ENCODE measurements at places on chromosomes 11 and 22.

DNA sequence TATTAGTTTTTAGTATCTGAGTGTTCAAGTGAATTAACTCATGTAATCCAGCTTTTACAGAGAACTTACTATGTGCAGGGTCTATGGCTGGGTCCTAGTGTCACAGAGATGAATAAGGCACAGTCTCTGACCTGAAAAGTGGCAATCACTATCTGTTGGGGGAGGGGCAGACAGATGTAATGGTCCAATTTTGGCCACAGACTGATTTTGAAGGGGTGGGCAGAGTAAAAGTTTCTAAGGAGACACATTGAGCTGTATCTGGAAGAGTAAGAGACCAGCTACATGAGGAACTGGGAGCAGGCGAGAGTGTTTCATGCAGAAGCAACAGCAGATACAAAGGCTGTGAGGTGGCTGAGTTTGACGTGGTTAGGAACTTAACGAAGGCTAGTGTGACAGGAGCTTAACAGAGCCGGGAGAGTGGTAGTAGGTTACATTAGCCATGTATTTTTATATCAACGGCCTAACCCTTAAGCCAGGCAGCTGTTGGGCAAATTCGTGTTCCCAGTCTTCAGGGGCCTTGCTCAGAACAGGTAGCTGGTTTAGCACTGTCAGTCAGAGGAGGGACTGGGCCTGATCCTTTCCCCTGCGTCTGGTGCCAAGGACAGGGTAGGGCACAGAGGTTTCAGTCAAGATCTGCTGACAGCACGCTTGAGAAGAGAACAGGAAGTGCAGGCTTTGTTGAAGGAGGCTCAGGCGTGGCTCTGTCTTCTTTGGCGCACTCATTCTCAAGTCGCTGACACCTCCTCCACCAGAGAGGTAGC is 1.4 kb upstream of the STIM1 start:
- DNase-seq = no peak

DNA sequence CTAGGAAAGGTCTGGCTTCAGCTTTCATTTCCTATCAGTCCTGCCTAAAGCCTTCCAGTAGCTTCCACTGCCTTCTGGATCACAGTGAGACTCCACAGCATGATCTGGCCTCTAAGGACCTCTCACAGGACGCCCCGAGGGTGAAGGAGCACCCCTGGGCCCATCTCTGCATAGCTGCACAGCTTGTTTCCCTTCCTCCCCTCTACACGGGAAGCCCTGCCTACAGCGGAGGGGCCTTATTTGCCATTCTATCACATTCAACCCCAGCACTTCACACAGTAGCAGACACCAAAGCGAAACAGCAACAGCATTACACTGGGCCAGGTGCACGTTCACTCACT is 162.3 kb upstream of the GRK3 start:
- no peak for DNase-seq

- no peak for DNase-seq
Measured at GRCh38 chr11:104798789-104799188, 99.5 kb downstream of the CASP12 start.

DNA sequence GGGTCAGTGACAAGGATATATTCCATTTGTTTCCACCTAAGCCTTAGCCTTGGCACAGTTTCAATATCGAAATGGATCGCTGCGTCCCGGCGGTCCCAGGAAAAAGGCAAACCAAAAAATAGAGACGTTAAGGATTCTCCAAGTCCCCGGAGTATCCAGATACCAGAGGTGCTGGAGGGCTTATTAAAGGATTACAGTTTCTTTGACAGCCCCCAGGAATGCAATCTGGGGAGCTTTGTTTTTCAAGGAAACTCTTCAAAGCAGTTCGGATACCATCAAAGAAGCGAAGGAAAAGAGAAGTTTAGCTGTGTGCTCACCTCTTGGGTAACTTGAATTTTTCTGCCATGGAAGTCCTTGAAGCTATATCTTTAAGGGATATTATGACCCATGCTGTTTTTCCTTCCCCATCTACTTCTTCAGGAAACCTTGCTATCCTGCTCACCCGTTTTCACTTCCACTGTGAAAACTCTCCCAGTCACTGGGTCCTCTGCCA is 600 bp upstream of the GPR83 start:
- DNase-seq = no peak

DNA sequence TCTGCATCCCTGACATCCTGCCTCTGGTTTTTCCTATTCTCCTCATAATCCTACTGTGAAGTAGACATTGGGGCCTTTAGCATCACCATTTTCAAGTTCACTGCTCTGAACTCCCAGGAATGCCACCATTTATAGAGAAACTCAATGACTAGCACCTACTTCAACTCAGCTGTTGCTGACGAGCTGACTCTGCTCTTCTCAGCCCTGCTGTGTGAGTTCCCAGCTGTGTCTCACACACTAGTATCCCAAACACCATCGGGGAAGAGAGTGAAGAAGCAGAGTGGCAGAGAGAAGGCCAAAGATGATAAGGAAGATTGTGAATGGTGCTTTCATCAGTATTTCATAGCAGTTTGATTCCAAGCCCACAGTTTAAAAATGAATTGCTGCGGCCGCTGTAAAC is 71.9 kb downstream of the PLEKHA7 start:
- no peak for DNase-seq

DNA sequence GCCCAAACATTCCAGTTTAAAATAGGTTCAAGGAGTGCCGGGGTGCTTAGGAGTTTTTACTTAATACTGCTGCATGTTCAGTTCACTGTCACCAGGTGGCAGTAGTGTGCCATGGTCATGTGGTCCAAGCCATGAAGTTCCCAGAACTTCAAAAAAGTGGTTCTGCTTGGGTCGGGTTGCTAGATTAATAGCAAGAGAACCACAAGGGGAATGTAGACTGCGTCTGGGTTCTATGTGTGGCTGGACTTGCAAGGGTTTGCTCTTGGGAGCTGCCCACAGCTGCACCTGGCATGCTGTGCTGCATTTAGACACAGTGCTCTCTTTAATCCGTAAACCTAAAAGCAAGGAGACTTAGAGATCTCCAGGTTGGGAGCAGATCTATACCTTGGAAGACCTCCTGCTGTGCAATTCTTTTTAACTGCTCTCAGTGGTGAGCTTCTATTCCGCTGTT is 6.5 kb upstream of the SPON1 start:
- peak; percentile 16 for DNase-seq

DNA sequence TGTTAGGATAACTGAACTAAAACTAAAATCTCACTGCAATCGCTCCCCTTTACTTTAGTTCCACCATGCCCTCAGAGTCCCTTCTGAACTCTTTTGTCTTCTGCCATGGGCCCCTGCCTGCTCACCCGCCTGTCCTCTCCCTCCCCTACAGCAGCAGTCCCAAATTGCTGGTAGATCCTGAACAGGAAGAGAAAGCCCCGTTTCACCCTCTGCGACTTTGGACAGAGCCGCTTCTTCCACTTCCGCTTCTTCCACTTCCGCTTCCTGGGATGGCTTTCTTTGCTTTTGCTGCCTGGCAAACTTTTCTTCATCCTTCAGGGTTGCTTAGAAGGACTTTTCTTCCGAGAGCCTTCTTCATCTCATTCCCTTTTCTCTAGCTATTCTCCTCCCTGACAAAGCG is 35.7 kb upstream of the TLCD5 start:
- no peak for DNase-seq

GRCh38 chr11:124608147-124608546 is 3.1 kb upstream of the PANX3 start:
- no peak for DNase-seq

DNA sequence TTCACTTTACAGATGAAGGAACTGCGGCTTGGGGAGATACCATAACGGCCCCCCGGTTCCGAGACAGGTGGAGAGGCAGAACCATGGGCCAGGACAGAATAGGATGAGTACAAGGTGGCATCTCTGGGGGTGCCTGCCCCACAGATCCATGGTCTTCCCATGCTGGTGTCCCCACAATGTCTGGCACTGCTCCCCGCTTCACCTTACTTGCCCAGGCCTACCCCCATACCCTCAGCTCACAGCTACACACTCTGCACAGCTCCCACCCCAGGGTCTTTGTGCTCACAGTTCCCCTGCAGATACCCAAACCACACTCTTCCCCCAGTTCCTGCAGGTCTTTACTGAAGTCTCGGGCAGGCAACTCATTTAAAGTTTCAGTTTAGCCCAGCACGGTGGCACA is 11.4 kb upstream of the DGCR8 start:
- no peak for DNase-seq

DNA sequence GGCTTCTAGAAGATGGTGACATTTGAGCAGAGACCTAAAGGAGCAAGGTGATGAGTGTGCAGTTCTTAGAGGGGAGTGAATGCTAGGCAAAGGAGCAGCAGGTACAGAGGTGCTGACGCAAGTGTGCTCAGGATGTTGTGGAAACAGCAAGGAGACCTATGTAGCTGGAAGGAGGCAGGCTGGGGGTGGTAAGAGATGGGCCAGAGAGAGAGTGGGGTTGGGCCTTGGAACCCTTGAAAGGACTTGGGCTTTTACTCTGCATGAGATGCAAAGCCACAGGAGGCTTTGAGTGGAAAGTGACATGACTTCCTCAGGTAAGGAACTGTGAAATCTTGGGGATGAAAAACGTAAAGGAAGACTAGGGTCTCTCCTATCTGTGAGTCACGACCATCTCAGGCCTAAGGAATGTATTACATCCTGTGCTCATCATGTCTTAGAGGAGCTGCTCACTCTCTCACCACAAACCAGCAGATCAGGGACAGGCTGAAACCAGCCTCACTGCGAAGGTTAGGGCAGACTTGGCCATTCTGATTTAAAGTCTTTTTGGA is 65.4 kb downstream of the MICAL2 start:
- no peak for DNase-seq

DNA sequence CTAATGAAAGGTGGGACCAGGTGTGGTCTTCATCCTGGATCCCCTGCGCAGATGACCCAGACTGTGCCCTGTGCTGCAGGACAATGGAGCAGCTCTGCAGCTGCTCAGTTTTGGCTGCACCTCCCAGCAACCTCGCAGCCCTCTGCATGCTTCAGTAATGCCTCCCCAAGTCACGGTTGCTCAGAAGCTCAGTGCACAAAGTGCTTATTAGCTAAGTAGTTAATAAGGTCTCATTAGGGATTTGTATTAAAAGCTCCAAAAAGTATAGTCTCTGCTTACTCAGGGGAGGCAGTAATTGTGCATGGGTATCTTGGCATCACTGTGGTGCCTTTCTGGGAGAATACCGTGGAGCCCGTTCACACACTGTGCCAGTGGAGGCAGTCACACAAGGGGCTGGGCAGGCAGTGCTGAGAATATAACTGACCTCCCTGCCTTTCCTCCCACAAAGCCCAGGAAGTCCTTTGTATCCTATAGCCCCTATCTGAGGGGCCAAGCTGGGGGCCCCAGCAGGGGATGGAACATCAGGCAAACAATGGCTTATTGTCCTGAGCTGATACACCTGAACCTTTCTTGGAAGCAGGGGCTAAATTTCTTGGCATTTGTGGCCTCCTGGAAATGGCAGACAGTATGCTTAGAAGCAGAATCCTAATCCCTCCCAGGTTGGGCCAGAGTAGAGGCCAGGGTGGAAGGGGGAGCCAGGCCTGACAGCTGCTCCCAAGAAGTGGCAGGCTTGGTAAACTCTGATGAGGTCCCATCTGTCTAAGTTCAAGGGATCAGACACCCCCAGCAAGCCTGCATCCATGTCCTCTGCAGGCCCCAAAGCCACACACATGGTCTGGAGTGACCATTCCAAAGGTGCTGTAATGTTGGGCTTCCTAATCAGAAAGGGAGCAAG is 125.5 kb upstream of the PARVA start:
- DNase-seq = no peak

GRCh38 chr11:15189641-15190365 is 75.1 kb downstream of the INSC start:
- no peak for DNase-seq

- DNase-seq = no peak
Measured at GRCh38 chr11:20026629-20027555, 133.4 kb downstream of the DBX1 start.

DNA sequence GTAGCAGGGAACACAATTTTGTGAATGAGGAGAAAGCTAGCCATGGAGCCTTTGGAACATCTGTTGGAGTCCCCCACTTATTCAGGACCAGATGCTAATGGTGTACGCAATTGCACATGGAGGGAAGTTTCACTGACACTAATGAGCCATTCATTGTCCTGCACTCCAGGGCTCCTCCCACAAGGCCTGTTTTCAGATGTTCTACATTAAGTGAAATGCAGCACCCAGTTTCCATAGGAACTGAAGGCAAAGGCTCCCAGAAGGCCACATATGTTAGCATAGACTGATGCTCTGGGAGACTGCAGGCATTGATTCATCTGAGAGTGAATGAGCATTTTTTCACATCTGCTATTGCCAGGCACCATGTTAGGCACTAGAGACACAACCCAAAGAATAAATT is 399.5 kb downstream of the ETS1 start:
- DNase-seq = no peak

DNA sequence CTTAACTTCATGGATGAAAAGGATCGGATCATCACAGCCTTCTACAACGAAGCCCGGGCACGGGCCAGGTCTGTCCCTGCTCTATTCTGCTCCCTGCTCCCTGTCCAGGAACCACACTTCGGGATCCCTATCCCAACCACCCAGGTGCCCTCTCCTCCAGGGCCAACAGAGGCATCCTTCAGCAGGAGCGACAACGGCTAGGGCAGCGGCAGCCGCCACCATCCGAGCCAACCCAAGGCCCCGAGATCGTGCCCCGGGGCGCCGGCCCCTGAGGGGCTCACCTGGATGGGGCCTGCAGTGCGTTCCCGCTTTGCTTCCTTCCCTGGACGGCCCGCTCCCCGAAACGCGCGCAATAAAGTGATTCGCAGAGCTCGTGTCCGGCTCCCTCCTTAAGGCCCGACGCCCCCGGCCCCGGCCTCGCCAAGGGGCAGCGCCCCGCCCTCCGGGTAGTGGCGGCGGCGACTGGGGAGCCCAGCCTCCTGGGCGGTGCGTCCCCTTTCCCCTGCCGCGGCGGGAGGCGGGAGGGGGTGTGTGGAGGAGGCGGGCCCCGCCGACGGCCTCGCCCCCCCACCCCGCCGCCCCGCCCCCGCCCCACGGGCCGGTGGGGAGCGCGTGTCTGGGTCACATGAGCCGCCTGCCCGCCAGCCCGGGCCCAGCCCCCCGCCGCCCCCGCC is at the start of gene VEGFB:
TSS of gene VEGFB (plus strand) at position 672 of the 674 bp plus-strand sequence. CDS start 250 bp downstream, outside the sequence.
- DNase-seq = no peak

DNA sequence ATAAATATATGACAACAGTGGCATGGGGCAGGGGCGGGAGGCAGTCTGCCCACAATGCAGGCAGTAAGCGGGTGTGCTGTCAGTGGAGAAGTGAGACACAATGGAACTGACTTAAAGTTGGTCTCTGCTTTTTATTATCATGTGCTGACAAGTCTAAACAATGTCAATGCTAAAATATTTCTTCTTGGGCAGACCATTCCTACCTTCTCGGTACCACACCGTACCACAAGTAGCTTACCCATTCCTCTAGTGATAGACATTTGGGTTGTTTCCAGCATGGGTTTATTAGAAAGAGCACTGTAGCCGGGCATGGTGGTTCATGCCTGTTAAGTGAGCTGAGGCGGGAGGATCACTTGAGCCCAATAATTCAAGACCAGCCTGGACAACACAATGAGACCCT is 2.6 kb upstream of the CHADL start:
- no peak for DNase-seq

- DNase-seq = no peak
Measured at GRCh38 chr22:28817919-28818859, 17.8 kb upstream of the XBP1 start.

GRCh38 chr22:35476341-35476740 is 64.3 kb upstream of the RASD2 start:
- DNase-seq = no peak
